ENCODE measurements at places on chromosomes 1 and 21. TPM values are rescaled to one million over a fixed set of nuclear protein-coding genes. Genes with fewer than 3 reads are reported as not detected.

The LAMC1 gene
- total RNA-seq = 727 TPM

- no peaks in the 10 kb centered on the region for H3K36me3 ChIP-seq
- no peaks in the 10 kb centered on the region for H3K4me1 ChIP-seq
- DNase-seq = no peak
- no peak overlapping the region for H3K4me3 ChIP-seq
- no peaks in the 10 kb centered on the region for H3K27me3 ChIP-seq
Observed at GRCh38 chr1:98766255-98766654, 104.7 kb downstream of the SNX7 start.

DNA sequence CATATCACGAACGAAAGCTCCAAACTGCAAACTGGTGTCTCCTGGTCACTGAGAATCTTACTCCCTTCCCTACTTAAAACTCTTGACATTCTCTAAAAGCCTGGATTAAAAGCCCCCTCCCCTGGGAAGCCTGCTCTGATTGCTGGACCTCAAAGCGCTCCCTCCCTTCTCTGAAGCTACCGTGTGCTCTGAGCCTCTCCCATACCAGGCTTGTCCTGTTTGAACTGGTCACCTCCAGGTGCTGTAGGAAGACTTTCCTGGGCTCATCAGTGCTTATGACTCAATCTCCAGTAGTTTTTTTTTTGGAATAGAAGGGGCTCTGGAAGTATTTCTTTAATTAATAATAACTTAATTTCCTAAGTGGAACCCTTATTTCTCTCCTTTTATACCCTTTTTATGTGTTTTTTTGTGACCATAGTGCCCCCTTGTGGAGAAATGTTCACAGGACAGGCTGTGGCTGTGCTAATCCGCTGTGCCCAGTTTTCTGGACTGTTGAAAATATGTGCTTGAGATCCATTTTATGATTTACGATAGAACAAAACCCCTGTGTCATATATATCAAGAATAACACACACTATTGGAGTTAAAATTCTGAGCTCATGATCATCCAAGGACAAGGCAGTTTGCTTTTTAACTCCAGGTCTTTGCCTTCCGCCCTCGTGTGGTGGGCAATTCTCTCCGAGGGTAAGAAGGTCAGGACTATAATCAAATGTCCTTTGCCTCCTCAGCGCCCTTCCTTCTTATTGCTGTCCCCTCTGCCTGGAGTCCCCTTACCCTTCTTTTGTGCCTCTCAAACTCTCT lies 16.9 kb downstream of the MTARC1 start:
- DNase-seq = peak; percentile 41
- no peaks in the 10 kb centered on the region for H3K4me1 ChIP-seq
- no peak overlapping the region for H3K4me3 ChIP-seq
- no peaks in the 10 kb centered on the region for H3K36me3 ChIP-seq
- H3K27me3 ChIP-seq = 0 out of 2 replicates have a peak, but pooled peaks cover under 1% of the 10 kb centered on the region

The URB1 gene
- 15.7 TPM for total RNA-seq

GRCh38 chr1:6033986-6034749 lies 11.5 kb upstream of the KCNAB2 start:
- H3K4me1 ChIP-seq = peaks cover 4% of the 10 kb centered on the region
- no peaks in the 10 kb centered on the region for H3K27me3 ChIP-seq
- H3K27ac ChIP-seq = no peak overlapping the region
- DNase-seq = peak; percentile 45
- H3K36me3 ChIP-seq = no peaks in the 10 kb centered on the region

DNA sequence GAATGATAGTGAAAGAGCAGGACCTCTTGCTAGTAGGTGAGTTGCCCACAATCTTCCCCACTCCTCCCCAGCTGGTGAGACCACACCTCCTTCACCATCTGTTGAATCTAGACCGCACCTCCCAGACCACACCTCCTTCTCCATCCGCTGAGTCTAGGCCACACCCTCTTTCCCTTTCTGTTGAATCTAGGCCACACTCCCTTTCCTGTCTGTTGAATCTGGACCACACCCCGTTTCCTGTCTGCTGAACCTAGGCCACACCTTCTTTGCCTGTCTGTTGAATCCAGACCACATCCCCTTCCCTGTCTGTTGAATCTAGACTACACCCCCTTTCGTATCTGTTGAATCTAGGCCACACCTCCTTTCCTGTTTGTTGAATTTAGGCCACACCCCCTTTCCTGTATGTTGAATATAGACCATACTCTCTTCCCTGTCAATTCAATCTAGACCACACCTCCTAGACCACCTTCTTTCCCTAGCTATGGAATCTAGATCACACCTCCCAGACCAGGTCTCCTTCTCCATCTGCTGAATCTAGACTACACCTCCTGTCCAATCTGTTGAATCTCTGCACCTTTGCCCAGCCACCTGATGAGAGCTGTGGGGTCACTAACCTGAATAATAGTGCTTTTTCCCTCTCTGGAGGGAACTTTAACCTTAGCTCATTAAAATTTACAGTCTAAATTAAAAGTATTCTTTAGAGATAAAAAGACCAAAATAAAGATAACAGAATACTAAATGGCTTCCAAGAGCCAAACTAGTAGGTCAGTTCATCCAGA lies 116.3 kb downstream of the DAB1 start:
- no peaks in the 10 kb centered on the region for H3K36me3 ChIP-seq
- no peak overlapping the region for H3K27ac ChIP-seq
- no peak overlapping the region for H3K4me3 ChIP-seq
- no peak for DNase-seq
- no peaks in the 10 kb centered on the region for H3K27me3 ChIP-seq
- H3K4me1 ChIP-seq = no peaks in the 10 kb centered on the region

DNA sequence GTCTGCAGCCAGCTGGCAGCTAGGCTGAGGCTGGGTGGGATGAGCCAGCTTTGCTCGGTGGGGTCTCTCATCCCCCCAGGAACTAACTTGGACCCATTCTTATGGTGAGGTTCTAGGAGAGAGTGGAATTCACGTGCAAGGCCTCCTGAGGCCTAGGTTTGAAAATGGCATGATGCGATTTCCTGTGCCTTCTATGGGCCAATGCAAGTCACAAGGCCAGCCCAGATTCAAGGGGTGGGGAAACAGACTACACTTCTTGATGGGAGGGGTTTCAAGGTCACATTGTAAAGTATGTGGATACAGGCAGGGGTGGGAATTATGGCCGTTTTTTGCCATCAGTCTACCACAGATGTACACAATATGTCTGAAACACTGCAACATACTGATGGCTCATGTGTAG lies 48.3 kb downstream of the HTR6 start:
- H3K4me3 ChIP-seq = no peak overlapping the region
- H3K27me3 ChIP-seq = no peaks in the 10 kb centered on the region
- no peak overlapping the region for H3K27ac ChIP-seq

DNA sequence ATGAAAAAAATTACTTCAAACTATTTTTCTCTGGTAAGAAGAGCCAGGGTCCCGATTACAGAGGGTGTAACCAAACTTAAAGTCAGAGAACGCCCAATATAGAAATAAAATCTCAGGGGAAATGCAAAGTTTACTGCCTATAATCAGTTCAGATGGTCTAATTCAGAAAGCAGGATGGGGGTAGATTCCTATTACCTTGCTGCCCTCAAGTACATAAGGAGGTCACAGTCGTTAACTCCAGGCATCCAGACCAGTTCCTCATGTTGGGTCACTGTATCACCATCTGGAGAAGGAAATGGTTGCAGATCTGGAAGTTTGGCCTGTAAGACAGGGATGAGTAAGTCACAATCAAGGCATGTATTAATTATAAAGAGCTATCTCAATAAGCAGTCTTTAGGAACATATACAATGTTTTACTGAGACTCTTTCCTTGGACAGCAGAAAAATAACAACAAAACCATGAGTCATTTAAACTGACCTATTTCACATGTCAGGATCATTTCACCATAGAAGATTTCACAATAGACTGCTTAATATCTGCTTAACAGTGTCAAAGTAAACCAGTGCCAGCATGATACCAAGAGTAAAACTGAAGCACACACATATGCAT lies 179.4 kb downstream of the SLC45A1 start:
- H3K36me3 ChIP-seq = peaks cover 12% of the 10 kb centered on the region
- peaks cover 19% of the 10 kb centered on the region for H3K4me1 ChIP-seq
- H3K4me3 ChIP-seq = no peak overlapping the region
- peak; percentile 84 for DNase-seq
- peak overlapping the region; percentile 60 for H3K27ac ChIP-seq
- H3K27me3 ChIP-seq = no peaks in the 10 kb centered on the region

DNA sequence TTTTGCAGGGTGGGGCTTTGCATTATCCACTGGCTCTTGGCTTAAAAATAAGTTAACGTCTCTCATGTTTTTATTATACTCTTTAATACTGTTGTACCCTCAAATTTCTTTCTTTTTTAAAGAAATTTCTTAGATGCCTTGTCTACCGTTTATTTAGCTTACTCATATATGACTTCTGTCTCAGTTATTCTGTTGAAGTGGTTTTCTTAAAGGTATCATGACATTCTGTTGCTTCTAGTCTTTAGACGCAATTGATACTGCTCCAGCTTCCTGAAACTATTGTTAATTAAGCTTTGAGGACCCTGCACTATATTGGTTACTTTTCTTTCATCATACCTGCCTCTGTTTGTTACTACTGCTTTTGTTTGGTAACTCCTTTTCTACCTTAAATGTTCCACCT lies 11.7 kb downstream of the PKN2 start:
- H3K36me3 ChIP-seq = no peaks in the 10 kb centered on the region
- no peak for DNase-seq
- H3K4me1 ChIP-seq = peaks cover 27% of the 10 kb centered on the region
- no peak overlapping the region for H3K4me3 ChIP-seq
- H3K27me3 ChIP-seq = no peaks in the 10 kb centered on the region

DNA sequence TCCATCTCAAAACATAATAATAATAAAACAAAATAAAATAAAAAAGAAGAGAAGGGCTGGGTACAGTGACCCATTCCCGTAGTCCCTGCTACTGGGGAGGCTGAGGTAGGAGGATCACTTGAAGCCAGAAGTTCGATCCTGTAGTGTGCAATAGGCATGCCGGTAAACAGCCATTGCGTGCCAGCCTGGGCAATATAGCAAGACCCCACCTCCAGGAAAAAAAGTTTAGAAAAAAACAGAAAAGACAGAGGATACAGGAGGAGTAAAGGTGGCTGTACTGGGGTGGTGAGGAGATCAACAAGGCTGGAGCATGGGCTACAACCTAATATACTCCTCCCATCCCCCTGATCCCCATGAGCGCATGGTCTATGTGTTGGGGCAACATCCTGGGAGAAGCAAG lies 30.8 kb downstream of the PTAFR start:
- H3K4me1 ChIP-seq = no peaks in the 10 kb centered on the region
- no peaks in the 10 kb centered on the region for H3K36me3 ChIP-seq
- no peak overlapping the region for H3K27ac ChIP-seq
- DNase-seq = no peak
- no peaks in the 10 kb centered on the region for H3K27me3 ChIP-seq

GRCh38 chr1:151714820-151715725 lies 1.5 kb downstream of the CELF3 start:
- no peak overlapping the region for H3K27ac ChIP-seq
- H3K4me3 ChIP-seq = no peak overlapping the region
- no peaks in the 10 kb centered on the region for H3K4me1 ChIP-seq
- no peaks in the 10 kb centered on the region for H3K36me3 ChIP-seq
- DNase-seq = no peak

GRCh38 chr1:185080422-185080821 lies 35.1 kb downstream of the RNF2 start:
- H3K36me3 ChIP-seq = no peaks in the 10 kb centered on the region
- no peak overlapping the region for H3K27ac ChIP-seq
- H3K4me1 ChIP-seq = no peaks in the 10 kb centered on the region
- no peak for DNase-seq
- H3K27me3 ChIP-seq = no peaks in the 10 kb centered on the region

The BMP8B gene
- total RNA-seq = not detected

DNA sequence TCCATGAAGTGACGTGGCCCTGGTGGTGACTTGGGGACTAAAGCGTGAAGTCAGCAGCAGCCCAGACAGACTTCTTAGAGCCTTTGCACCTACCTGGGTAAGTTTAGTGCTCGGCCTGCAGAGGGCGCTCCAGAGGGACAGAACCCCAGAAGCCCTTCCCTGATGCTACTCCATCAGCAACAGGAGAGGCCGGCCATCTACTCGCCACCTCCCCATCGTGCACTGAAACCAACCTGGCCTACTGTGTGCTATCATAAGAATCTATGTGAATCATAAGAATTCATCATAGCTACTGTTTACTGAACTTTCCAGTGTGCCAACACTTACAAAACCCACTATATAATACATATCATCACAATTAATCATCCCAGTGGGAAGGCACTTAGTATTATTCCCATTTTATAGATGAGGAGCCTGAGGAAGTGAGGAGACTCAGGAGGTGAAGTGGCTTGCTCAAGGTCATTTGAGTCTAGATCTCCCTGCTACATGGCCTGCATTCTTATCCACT lies 7.9 kb upstream of the EDN2 start:
- H3K27ac ChIP-seq = no peak overlapping the region
- no peaks in the 10 kb centered on the region for H3K36me3 ChIP-seq
- peaks cover 12% of the 10 kb centered on the region for H3K4me1 ChIP-seq
- no peak overlapping the region for H3K4me3 ChIP-seq
- H3K27me3 ChIP-seq = no peaks in the 10 kb centered on the region

DNA sequence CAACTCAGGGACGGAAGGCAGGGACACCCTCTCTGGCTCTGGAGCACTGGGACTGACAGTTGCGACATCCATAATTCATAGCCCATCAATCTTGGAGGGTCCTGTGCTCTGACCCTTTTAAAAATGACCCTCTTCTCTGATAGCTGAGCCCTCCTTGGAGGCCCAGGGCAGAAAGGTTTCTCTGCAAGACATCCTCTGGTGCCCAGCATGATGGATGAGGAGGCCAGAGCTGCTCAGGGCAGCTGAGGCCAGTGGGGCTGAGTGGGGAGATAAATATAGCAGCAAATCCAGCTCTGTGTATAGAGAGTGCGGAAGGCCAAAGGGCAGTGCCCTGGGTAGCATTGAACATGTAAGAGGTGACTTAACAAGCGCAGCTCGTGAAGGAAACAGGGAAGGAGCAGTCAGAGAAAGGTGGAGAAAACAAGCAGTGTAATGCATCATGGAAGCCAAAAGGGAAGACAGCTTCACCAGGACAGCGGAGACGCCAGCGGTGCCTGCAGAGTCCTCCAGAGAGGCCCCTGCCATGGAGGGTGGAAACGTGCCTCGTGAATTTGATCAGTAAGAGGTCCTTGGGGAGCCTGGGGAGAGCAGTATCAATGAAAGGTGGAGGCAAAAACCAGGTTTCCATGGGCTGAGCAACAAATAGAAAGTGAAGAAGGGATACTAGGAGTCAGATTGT lies 50.4 kb upstream of the FMOD start:
- DNase-seq = no peak
- no peak overlapping the region for H3K27ac ChIP-seq
- H3K27me3 ChIP-seq = no peaks in the 10 kb centered on the region
- no peak overlapping the region for H3K4me3 ChIP-seq
- H3K4me1 ChIP-seq = peaks cover 14% of the 10 kb centered on the region

DNA sequence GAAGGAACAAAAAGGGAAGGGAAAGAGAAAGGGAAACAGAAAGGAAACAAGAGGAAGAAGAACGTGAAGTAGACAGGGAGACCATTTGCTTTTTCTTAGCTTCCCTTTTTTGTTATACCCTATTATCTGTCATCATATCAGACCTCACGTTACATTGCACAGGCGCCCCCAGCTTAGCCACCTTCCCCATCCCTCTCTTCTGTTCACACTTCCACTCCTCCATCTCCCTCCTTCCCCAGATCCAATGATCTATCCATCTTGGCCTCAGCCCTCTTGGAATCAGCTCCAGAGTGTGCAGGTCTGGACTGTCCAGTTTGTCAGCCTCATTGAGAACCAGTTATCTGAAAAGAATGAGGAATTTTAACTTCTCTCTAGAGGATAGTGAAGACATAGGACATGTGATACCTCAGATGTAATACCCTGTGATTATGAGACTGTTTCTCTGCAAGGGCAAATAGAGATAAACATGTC lies 101.1 kb upstream of the ERRFI1 start:
- DNase-seq = no peak
- no peak overlapping the region for H3K4me3 ChIP-seq
- H3K4me1 ChIP-seq = 0 out of 2 replicates have a peak, but pooled peaks cover 3% of the 10 kb centered on the region
- H3K27me3 ChIP-seq = no peaks in the 10 kb centered on the region
- no peak overlapping the region for H3K27ac ChIP-seq
